Activated T-helper 1 cell treated with anti-CD3 and anti-CD28 coated beads, Interleukin-12 subunit alpha, Interleukin-12 subunit beta, Interleukin-2, Interleukin-4 antibody, amounts not matched to agents 30 ng/mL and 10 ng/mL and 1 ng/mL, durations not matched to agents 14 hours and 24 hours and 36 hours (primary cell): ENCODE measurements at places on chromosomes 13 and 19. TPM values are rescaled to one million over a fixed set of nuclear protein-coding genes. Genes with fewer than 3 reads are reported as not detected.

NXNL1 gene
- total RNA-seq, result not detected in 2 replicates

NALCN gene
- not detected in 2 replicates for total RNA-seq

PAK4 gene
- 18.5 and 19.9 TPM in 2 replicates for total RNA-seq

- DNase-seq, result no peak
Measured at GRCh38 chr13:61255040-61255796, 160.4 kb downstream of the PCDH20 start.

DNA sequence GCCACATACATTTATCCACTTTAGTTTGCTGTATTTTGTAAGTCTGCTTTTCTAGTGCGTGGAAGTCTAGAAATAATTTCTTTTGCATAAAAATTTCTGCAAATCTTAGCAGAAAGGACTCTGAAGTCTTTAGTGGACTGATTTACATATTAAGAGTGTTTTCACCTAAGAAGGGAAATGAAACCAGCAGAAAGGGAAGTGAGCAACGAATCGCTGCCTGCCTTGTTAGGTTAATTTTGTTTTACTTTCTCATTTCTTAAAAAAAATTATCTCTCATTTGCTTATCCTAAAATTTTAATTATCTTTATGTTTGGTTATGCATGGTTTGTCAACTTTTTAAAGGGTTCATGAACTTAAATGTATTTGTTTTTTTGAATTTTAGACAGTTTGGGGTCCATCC, 767 bp upstream of the GPR18 start:
- no peak for DNase-seq

DNA sequence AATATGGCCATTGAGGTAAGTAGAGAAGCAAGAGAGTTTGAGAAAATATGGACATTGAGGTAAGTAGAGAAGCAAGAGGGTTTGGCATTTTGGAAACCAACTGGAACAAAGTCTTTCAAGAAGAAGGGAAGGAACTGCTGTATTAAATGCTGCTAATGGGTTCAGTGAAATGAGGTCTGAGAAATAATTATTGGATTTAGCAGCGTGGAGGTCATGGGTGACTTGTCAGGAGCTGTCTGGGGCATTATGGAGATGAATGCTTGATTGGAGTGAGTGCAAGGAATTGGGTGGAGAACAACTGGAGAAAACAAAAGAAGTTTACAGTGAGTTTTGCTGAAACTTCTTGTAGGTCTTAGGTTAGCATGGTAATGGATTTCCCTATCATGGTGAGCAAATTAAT, 232.3 kb downstream of the ATP8A2 start:
- DNase-seq, result no peak

GRCh38 chr13:100794575-100794974, 120.0 kb upstream of the TMTC4 start:
- no peak for DNase-seq

DNA sequence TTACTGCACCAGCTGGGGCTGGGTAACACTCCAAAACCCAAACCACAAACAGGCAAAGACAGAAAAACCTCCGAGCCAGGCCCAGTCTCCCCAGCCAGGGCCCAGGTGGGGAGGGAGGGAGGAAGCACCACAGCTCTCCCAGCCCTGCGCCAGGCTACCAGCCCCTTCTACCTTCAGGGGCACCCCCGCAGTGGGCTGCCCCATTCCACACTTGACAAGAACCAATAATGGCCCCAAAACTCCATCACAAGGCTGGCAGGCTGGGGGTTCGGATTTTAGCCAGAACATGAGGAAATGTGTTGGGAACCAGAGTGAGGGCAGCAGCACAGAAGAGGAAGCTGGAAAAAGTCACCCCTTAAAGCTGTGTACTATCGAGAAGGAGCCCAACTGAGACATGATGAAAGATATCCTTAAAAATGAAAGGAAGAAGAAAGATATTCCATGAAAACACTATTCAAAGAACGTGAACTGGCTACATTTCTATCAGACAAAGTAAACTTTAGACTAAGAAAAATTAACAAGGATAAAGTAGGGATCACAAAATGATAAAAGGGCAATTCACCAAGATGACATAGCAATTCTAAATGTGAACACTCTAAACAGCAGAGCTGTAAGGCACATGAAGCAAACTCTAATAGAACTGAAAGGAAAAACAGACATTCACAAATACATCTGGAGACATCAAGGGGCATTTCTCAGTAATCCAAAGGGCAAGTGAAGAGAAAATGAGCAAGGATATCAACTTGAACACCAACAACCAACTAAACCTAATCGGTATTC, 12.9 kb downstream of the TUBGCP3 start:
- no peak for DNase-seq

DNA sequence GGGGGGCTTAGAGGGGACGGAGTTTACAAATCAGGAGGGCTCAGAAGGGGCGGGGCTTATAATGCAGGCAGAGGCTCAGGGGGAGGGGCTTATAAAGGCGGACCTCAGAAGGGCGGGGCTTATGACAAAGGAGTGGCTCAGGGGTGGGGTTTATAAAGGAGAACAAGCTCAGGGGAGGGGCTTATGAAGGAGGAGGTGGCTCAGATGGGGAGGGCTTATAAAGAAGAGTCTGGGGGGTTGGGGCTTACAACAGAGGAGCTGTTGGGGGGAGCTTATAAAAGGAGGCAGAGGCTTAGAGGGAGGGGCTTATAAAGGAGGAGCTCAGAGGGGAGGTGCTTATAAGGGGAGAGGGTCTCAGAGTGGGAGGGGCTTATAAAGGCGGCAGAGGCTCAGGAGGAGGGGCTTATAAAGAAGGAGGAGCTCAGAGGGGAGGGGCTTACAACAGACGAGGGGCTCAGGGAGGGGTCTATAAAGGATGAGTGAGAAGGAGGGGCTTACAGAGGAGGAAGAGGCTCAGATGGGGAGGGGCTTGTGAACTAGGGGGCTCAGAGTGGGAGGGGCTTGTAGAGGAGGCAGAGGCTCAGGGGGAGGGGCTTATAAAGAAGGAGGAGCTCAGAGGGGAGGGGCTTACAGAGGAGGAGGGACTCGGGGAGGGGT, 1.0 kb downstream of the SMIM24 start:
- DNase-seq, result peak; percentile 16
